ENCODE measurements at places on chromosomes 16 and 17. TPM values are rescaled to one million over a fixed set of nuclear protein-coding genes. Genes with fewer than 3 reads are reported as not detected.

Gene BCO1
- not detected for polyA plus RNA-seq

Gene TMEM238L
- polyA plus RNA-seq = not detected

Gene ADAD2
- not detected for polyA plus RNA-seq

GRCh38 chr16:76195056-76195455 lies 82.1 kb upstream of the CNTNAP4 start:
- no peak for DNase-seq

DNA sequence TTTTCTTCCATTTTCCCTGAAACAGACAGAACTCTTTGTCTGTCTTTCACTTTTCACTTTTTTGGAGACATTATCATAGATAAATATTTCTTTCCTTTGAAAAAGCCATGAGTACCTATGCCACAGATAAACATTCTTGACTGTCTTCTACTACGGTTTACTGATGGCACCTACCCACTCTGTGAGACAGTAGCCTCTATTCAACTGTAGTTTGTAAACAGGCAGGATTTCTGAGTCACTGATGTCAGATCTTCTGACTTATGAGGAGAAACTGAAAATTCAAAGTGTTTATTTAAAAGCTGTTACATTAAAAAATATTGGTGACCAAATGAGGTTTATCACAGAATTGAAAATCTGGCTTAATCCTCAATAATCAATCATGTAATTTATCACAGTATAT lies 658.4 kb downstream of the TOX3 start:
- no peak for DNase-seq

DNA sequence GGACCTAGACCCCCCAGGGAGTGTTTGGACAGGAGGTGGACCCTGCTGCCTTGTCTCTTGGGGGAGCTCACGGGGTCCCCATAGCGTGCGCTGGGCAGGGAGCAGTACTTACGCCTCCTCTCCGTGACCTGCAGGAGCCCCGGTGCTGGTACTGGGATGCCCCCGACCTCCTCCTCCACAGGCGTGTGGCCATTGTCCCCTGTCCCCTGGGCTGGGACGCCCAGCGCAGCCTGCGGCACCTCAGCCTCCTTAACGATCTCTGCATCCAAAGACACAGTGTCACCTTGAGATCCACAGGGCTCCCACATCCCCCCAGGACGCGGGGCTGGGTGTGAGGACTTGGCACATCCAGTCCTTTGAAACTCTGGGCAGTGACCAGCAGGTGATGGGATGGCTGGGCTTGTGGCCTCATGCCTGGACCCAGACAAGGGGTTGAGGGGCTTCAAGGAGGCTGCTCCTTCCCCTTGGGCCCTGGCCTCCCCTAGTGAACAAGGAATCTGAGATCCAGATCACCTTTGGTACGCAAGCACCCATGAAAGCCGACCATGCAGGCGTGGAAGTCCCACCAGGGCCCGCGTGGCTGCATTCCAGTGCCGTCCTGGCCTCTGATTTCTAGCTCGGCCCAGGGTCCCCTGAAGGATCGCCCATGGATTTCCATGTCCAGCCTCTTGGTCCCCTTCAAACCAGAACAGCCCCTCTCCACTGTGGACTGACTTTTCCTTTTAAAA lies 9.9 kb downstream of the DBNDD1 start:
- DNase-seq = no peak

GRCh38 chr17:48002266-48002915 lies 31.5 kb downstream of the CDK5RAP3 start:
- peak; percentile 47 for DNase-seq

- no peak for DNase-seq
These were observed 947 bp downstream of the SLC7A6OS start for GRCh38 chr16:68309799-68310198.

DNA sequence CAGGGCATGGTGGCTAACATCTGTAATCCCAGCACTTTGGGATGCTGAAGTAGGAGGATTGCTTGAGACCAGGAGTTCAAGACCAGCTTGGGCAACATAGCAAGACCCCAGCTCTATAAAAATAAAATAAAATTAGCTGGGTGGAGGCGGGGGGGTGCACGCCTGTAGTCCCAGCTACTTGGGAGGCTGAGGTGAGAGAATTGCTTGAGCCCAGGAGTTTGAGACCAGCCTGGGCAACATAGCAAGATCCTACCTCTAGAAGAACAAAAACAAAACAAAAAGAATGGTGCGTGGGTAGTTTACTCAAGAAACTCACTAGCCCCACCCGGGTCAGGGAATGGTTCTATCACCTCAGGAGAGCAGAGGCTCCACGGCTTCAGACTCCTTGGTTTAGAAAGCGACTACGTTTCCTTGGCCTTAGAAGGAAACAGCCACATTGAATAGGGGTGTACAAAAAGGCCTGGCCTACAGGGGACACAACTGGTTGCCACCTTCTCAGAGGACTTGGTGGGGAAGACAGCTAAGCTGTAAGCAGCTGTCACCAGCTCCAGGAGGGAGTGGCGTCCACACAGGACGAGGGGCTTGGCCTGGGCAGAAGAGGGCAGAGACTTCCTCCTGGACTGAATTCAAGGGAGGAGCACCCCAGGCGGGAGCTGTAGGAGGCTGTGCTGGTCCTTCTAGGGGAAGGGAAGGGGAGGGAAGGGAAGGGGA lies 716 bp downstream of the TK1 start:
- DNase-seq = no peak

- DNase-seq = no peak
These were observed 58.9 kb upstream of the LRRC37A3 start for GRCh38 chr17:64978138-64978537.

GRCh38 chr16:695355-696089 lies 5.3 kb upstream of the WDR24 start:
- no peak for DNase-seq
